ENCODE measurements at places on chromosomes 16 and 17.

DNA sequence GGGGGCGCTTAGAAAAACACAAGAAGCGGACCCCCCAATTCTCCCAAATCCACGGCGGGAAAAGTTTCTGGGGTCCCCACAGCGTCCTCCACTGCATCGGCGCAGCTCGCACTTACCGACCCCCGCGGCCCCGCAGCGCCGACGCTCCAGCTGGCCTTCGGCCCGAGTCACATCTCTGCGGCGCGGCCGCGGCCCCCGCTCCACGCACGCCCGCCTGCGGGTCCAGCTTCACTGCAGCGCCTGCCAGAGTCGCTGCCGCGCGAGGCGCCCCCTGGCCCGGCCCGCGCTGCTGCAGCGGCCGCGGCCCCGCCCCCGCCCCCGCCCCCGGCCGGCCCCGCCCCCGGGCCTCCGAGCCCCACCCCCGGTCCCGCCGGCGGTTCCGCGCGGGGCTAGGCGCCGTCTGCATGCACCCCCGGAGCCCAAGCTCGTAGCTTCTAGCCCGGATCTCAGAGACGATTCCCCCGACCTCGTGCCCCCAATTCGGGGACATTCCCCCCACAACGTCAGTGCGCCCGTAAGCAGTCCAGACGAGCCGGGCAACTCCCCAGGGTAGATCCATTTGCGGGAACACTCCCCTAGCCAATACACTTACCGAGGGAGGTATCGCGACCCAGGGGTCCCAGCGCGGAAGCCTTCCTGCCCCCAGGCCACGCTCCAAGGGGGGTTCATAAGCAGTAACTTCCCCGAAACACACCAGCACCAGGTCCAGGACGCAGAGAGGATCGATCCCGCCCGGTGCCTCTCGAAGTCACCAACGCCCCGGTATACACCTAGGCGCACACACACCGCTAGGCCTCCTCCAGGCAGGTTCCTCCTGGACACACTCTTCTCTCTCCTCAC is at the start of gene GPRC5B:
GPRC5B (minus strand) TSS at position 238 of the 840 bp plus-strand sequence. CDS start 12,003 bp downstream, outside the sequence.
- DNase-seq = peak; percentile 16

DNA sequence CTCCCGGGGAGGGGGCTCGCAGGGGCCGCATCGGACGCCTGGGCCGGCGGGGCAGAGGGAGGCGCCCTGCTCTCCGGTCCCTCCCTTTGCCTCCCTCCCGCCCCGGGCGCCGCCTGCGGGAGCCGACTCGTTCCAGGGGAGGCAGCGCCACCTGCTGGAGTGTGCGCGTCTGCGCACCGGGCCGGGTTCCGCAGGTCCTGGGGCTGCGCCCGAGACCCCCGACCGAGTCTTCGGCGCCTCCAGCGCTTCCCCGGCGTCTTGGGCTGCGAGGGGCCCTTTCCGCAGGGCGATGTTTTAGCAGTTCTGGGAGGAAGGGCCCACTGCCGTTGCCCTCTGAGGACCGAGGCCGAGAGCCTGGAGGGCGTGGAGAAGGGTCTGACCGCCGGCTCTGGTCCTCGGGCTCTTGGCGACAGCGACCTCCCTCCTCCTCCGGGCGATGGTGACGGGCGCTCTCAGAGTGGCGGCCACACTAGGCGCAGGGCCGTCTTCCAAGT is 106.3 kb downstream of the SEC14L1 start:
- peak; percentile 91 for DNase-seq

GRCh38 chr17:59415397-59415796 is 83.9 kb downstream of the YPEL2 start:
- DNase-seq = no peak

GRCh38 chr17:18324140-18325050 is 9.3 kb downstream of the SMCR8 start:
- no peak for DNase-seq

DNA sequence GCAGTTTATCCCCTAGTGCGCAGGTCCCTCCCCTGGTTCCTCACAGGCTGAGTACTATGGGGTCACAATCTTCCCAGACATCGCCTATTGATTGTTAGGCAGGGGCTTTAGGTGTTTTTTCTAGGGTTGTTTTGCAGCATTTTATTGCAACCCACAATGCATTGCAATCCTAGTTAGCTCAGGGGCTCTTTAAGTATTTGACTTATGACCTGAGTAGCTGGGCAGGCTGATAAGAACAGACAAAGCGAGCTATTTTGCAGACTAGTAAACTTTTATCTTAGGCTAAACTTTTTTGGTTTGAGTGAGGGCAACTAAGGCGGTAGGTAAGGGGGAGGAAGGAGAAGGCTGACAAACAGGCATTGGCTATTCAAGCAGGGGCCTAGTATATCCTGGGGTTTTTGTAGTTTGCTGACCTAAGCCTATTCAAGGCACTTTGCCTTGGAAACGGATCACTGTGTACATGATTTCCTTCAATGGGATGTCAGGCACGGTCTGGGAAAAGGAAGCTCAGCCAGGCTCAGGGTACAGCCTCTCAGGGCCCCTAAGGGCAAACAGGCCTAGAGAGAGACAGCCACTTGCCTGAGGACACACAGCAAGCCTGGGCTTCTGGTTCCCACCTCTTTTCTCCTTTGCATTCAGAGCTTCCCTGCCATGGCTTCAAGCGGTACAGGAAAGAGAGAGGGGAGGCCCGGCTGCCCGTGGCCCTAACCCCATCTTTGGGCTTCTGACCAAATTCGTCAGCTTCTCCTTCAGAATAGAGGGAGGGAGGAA is 6.4 kb downstream of the DRC7 start:
- no peak for DNase-seq

GRCh38 chr17:56681561-56682266 is 88.2 kb downstream of the NOG start:
- DNase-seq = no peak

- DNase-seq = no peak
Observed at GRCh38 chr16:86562356-86562755, 4.3 kb upstream of the FOXC2 start.

- DNase-seq = no peak
Observed at GRCh38 chr16:57690782-57691471, 3.7 kb upstream of the DRC7 start.

GRCh38 chr16:23055481-23055880 is 93.8 kb downstream of the USP31 start:
- DNase-seq = no peak

DNA sequence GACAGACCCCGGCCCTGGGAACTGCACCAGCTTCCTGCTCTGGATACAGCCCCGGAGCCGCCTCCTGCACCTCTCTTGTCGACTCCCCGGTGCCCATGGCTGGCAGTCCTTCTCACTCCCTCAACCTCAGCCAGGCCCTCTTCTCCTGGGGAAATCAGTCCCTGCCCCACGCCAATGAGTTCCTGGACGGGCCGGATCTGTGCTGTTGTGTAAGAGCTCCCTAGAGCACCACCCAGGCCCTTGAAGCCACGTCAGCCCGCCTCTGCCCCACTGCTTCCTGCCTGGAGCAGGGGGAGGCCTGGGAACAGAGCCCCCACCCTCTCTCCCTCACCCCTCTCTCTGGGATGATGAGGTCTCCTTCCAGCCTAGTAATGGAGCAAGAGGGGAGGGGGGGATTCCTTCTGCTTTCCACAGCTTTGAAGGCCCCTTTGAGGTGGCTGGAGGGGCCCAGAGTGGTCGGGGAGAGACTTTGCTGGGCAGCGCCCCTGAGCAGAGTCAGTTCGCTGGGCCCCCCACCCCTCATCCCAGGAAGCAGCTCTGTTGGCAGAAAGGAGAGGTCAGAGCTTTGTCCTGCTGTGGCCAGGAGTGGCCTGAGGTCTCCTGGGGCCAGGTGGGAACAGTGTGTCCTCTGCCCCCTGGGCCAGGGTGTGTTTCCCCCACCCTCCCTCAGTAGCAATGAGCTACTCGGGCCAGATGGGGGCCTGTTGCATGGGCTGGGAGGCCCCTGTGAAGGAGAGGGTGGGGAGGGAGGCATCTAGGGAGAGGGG is 3.8 kb downstream of the PRR29 start:
- DNase-seq = no peak

DNA sequence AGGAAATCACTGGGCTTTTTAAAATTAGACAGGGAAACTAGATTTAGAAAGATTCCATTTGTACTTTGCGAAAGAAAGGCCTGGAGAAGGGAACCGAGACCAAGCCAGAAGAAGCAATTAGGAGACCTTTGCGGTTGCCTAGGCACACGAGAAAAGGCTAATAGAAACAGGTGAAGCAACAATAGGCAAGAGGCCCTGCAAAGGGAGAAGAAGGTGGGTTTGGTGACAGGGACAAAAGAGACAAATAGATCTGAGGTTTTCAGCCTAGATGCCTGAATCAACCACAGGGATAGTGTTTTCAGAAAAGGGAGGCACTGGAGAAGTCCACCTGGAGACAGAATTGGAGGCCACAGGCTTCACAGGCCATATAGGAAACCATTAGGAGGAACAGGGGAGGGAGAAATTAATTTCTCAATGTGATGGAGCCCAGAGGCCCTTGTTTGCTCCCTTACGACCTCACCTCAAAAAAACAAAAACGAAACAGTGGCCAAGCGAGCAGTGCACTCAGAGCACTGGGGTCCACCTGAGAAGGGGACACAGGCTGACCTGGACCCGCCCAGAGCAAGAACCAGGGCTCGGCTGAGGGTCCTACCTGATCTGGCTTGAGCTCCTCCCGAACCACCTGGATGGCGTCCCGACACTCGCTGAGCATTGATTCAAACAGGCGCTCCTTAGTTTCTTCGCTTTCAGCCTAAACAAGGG is 22.3 kb downstream of the SRP68 start:
- no peak for DNase-seq

- DNase-seq = no peak
Observed at GRCh38 chr17:60086818-60087591, 8.3 kb upstream of the HEATR6 start.

GRCh38 chr16:80804056-80804525 is 307 bp downstream of the CDYL2 start:
- DNase-seq = peak; percentile 31

DNA sequence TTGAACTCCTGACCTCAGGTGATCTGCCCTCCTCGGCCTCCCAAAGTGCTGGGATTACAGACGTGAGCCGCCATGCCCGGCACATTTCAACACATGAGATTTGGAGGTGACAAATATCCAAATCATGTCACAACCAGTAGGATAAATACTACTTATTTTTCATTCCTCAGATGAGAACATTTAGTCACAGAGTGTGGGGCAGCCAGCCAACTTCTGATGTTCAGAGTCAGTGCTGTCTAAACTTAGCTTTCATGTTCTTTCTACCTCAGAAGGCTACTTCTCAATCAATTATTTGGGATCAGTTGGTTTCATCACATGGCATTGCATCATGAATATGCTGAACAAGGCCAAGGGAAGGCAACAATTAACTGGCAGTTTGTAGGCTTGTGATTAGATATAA is 134.5 kb downstream of the CDH13 start:
- no peak for DNase-seq

DNA sequence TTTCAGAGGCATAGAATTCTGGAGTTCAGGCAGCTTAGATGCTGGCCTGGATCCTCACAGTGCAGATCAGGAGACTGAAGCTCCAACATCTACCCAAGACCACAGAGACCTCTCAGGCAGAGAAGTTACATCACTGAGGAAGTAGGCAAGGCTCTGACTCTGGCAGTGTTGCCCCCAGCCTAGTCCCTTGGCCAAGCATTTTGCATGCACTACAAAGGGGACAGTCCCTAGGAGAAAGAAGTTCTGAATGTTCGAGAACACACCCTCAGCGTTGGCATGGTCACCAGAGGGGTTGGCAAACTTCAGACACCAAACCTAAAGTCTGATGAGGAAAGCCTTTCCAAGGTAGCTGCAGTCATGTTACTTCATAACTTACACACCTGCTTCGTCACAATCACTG is 2.5 kb downstream of the RANBP10 start:
- DNase-seq = no peak

- DNase-seq = no peak
Observed at GRCh38 chr16:72999541-73000019, 48.3 kb downstream of the ZFHX3 start.

DNA sequence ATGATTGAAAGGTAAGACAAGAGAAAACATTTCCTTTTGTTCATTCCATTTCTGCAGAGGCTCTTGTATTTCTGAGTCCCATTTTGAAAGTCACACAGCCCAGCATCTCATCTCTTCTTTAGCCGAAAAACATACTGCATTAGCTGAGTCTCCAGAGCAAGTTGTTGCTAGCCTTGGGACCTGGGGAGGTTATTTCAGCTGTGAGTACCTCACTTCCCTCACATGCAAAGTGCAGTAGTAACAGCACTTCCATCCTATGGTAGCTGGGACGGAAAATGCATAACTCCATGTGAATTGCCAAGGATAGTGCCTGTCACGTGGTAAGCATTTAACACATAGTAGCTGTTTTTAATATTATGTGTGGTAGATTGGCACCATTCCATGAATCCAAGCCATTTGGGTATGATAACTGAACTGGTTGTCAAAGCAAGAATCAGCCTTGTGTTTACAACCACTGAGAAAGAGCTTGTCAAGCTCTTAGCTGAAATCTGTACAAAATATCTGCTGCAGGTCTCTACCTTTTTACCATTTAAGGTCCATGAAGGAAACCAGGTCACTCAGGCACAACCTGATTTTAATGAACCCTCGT is 345.7 kb downstream of the CDH13 start:
- DNase-seq = no peak

DNA sequence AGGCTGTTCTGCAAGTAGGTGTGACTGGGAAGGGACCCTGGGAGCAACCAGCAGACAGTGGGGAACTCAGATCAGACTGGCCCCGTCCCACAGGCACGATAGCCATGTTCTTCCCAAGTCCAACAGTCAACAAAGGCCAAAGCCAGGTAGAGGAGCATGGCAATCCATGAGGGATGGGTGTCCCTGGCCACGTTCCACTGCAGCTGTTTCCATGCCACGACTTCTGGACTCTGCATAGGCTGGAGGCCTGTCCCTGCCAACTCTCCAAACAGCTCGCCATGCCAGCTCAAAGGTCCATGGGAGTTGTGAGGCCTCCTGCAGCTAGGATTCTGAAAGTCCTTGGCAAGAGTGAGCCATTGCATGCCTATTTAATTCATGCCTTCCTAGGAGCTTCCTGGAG is 459.8 kb downstream of the CDH8 start:
- DNase-seq = no peak

- no peak for DNase-seq
Observed at GRCh38 chr16:65414284-65414984, 292.6 kb upstream of the CDH11 start.
